Dermis lymphatic vessel endothelial cell (primary cell): ENCODE measurements at places on chromosomes 7 and 10. TPM values are rescaled to one million over a fixed set of nuclear protein-coding genes. Genes with fewer than 3 reads are reported as not detected.

UBTD1 gene
- 31.5 and 47.9 TPM in 2 replicates for total RNA-seq

PTPN12 gene
- 47.1 and 51.9 TPM in 2 replicates for total RNA-seq

PNLIP gene
- total RNA-seq = not detected in 2 replicates

CRPPA gene
- total RNA-seq = 1.8 and 1.9 TPM in 2 replicates

TFEC gene
- 0.09 and 0.22 TPM in 2 replicates for total RNA-seq

CPVL gene
- total RNA-seq = 0.33 and 0.52 TPM in 2 replicates

HOXA7 gene
- 1.4 and 2.5 TPM in 2 replicates for total RNA-seq

UCMA gene
- total RNA-seq = not detected in 2 replicates

ADAM22 gene
- 0.43 and 2.0 TPM in 2 replicates for total RNA-seq
